ENCODE measurements at places on chromosomes 11 and 22. TPM values are rescaled to one million over a fixed set of nuclear protein-coding genes. Genes with fewer than 3 reads are reported as not detected.

Gene MMP27
- polyA plus RNA-seq, result not detected

Gene ARRB1
- polyA plus RNA-seq, result 28.2 TPM

Gene CDCA5
- polyA plus RNA-seq, result 0.54 TPM

Gene MYO18B
- polyA plus RNA-seq, result 0.01 TPM

DNA sequence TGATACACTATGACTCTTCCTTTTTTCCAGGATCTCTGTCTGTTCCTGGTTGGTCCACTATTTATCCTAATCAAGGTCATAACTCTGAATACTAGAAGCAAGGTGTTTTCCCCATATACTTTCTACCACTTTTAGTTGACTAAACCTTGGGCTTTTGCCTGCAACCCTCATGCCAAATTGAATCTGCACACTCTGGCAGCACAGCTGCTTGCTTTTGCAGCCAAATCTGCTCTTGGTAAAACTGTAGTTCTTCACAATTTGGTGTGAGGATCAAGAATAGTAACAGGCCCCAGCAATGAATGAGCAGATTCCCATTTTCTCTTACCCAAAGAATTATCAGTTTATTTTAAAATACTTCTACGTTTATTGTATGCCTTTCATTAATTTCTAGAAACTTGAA is 586.5 kb upstream of the CNTN5 start:
- DNase-seq, result no peak

- DNase-seq, result no peak
Observed at GRCh38 chr11:9825895-9826294, 162.0 kb downstream of the SWAP70 start.

GRCh38 chr11:10899121-10899830 is 41.4 kb upstream of the ZBED5 start:
- peak; percentile 37 for DNase-seq

- no peak for DNase-seq
Observed at GRCh38 chr11:32729976-32730375, 64.5 kb downstream of the CCDC73 start.

DNA sequence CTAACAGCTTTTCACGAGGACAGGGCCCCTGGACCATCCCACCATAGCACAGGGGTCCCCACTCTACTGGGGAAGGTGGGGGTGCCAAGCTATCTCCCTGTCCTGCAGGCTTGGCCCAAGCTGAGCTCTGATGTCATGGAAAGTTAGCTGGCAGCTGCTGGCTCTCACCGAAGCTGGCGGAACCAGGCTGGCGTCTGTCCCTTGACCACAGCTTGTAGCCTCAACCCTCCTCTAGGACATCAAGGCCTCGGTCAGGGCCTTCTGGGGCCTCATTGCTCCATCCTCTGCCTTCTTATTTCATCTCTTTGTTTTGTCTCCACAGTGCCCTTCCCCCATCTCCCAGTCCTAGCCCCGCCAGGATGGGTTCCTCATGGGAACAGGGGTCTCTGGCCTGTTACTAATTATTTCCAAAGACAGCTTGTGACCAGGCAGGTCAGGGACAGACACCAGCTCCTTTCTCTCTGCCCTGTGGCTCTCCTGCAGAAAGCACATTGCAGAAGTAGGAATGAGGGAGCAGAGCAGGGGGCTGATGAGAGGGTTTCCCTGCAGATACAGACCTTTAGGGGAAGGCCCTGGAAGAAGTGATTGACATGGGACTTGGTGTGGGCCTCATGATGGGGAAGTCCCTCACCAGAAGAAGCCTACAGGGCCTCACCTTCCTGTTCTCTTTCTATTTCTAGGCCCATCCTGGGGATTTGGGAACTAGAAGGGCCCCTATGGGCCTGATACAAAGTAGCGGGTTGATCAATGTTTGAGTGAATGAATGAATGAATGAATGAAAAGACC is 97.5 kb upstream of the ALX4 start:
- DNase-seq, result no peak

GRCh38 chr11:67119585-67120391 is 725 bp downstream of the KDM2A start:
- peak; percentile 60 for DNase-seq

GRCh38 chr11:72996959-72997358 is 145.2 kb downstream of the FCHSD2 start:
- DNase-seq, result no peak

GRCh38 chr11:69122630-69123431 is 32.9 kb upstream of the SMIM38 start:
- peak; percentile 95 for DNase-seq

DNA sequence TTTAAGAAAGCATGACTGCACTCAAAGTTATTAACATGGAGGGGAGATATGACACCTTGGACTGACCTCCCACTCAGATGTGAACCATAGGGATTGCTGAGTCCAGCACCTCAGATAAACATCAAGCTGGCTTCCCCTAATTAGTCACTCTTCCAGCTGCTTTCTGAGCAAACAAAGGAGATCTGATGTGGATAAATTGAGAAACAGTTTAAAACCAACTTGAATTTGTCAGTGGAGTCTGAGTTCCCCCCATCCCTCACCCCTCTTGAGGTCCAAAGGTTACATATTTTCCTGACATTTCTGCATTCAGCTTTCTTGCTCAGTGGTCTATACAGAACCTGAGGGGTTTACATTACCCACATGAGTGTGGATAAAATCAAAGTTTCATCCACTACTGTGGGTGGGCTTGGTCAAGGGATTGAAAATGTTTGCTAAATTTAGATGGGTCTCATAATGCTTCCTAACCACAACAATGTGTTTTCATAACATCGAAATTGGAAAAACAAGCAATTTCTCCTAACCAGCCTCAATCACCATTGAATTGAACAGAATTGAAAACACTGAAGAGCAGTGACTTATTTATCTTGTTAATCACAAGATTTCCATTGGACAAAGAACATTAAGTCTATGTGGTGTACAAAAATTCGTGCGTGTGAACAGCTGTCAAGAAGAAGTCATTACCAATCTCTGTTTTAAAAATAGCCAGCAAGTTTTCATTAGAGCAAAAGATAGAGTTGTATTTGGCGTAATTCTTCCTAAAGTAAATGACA is 292.3 kb downstream of the METTL15 start:
- DNase-seq, result no peak

DNA sequence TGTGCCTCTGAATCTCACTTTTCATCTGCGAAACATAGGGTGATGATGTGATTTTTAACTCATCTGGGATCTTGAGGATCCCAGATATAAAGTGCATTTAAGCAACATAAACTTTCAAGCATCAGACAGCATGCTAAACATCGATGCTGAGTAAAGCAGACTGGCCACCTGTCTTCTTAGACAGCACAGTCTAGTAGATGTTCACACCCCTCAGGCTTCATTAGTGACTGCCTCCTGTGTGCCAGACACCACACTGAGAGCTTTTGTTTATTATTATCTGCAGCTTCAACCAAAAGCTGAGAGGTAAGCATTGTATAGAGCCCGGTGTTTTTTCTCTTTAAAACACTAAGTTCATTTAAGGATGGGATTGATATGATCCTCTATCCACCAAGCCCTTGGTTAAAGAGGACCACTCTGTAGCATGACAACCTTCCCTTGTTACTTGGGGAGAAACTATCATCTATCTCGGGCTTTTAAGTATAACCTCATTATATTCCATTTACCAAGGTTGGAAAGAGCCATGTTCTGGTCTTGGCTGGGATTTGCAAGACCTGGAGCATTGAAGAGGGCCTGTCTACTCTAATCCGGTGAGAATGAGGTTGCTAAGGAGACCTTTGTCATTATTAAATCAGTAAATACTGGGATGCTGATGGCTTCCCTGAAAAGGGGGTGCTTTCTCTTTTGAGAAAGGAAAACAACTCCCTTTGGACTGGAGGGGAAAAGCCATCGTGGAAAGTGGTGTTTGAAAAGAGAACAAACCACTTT is 114.2 kb upstream of the SEZ6L start:
- no peak for DNase-seq

Measured in small intestine (tissue), 16 donors.